ENCODE measurements at places on chromosomes 5 and 9.
A peak's percentile ranks its signal among the peaks of the same experiment; 100 is the strongest.

DNA sequence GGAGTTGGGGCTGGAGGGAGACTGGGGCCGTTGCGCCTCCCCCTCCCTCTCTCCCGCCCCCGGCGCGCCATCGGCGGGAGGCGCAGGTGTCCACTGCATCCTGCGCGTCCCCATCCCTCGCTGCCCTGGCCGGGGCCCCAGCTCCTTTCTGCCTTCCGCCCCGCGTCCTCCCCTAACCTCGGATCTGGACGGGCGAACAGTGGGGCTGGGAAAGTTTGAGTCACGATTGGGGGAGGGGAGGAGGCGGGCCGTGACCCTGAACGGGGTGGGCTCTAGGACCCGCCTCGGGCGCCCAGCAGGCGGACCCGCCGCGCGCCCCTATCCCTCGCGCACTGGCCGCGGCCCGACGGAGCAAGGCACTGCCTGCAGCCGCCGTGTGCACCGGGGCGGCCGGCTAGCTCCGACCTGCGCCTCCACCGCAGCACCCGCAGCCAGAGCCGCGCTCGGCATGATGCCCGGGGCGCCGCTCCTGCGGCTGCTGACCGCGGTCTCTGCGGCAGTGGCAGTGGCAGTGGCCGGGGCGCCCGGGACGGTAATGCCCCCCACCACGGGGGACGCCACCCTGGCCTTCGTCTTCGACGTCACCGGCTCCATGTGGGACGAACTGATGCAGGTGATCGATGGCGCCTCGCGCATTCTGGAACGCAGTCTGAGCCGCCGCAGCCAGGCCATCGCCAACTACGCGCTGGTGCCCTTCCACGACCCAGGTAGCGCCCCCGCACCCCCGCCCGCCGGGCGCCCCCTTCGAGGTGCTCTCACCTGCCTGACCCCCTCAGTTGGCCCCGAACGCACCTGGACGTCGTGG lies at the start of gene HMCN2:
TSS of gene HMCN2 (plus strand) at position 330 of the 805 bp plus-strand sequence. CDS start at position 449, 119 bp downstream.
- DNase-seq: no peak

- DNase-seq: no peak
These were observed 71.3 kb downstream of the KDM4C start for GRCh38 chr9:6829027-6829426.

- DNase-seq: no peak
These were observed 148.3 kb downstream of the GAS1 start for GRCh38 chr9:86798966-86799365.

GRCh38 chr5:132008163-132008473 lies 3.3 kb downstream of the ACSL6 start:
- no peak for DNase-seq

DNA sequence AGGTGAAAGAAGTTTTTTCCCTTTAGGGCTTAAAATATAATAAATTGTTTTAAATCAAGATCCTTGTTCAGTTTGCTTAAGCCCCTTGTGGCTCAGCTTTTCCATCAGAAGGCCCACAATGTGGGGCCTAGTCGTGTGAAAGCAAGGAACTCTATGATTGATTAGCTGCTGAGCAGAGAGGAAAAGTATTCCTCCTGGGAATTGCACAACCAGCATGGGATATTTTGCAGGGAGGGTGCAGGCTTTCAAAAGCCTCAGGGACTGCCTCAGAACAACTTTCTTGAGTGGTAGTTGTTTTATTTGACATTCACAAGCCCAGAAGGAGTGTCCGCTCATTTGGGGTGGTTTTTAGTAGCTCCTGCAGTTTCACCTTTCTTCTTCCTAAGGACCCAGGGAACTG lies 19.8 kb downstream of the TTC23L start:
- no peak for DNase-seq

DNA sequence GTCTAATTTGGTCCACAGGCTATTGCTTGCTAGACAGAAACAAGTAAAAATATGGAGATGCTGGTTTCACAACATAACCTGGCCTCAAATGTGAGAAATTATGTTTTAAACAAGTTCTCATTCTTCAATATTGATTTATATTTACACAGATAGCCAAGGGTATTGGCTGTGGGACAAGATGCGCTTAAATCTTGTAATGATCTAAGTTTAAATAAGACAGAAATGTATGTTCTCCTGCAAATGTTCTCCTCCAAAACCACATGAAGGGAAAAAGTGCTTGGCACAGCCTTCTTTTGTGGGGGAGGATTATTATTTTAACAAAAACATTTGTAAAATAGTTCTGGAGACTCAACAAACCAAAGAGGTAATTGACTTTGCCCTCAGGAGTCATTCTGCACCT lies 356.0 kb downstream of the DMAC1 start:
- no peak for DNase-seq

- DNase-seq: peak; percentile 30
These were observed 61.6 kb downstream of the FNBP1 start for GRCh38 chr9:129981180-129981907.

GRCh38 chr5:68406767-68407241 lies 191.2 kb downstream of the PIK3R1 start:
- no peak for DNase-seq

- DNase-seq: no peak
These were observed 16.6 kb downstream of the OTULINL start for GRCh38 chr5:14598225-14598624.

DNA sequence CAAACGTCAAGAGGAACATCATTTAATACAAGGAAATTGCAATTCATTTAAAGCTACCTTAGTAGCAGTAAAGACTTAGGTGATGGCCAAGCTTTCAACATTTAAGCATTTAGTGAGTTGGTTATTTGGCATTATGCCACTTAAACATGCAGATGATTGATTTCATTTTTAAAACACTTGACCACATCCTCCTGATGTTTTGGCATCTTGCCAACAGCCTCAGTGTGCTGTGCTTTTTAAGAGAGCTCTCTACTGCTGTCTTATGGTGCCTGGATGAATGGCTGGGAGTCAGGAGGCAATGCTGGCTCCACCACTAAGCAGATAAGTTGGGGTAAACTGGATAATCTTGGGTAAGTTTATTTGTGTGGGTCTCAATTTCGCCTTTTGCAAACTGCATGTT lies 364.5 kb downstream of the MAN2A1 start:
- no peak for DNase-seq

DNA sequence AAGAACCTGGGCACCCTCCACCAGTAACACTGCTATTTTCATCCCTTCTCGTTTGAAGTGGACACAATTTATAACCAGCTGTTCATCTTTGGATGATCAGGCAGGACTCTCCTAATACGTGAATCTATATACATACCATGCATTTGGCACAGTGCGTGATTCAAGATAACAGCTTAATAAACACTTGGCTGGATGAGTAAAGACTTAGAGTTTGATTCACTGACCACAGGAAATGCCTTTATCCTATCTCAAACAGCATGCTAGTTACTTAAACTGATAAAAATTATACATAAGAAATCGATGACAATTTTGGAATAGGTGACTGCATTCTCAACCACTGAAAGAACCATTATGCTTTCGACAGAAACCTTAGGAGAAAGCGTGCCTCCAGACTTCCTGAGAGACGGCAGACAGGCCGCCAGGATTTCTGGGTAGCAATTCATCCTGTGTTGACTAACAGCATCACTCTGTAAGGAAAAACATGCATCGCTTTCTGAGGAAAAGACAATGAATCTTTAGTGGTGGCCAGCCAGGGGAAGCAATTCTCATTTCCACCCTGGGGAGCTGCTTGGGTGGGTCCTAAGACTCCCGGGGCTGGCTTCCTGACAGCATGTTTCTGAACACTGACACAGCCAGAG lies 9.7 kb downstream of the MRPL36 start:
- DNase-seq: no peak

- DNase-seq: no peak
These were observed 175.7 kb downstream of the MELK start for GRCh38 chr9:36748322-36748899.

DNA sequence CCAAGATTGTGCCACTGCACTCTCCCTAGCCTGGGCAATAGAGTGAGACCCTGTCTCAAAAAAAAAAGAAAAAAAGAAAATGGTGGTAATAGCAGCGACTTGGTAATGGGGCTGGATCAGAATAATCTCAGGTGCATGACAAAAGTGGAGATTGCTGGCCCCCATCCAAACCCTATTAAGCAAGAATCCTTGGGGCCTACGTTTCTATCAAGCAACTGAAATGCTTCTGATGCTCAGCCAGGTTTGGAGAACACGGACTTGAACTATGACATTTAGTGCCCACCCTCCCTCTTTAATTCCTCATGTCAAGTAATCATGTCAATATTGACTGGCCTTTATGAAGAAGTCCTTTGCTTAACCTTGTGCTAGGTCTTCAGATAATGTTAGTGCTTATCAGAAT lies 6.6 kb downstream of the C5orf52 start:
- DNase-seq: no peak

- DNase-seq: no peak
These were observed 110.0 kb upstream of the RPS23 start for GRCh38 chr5:82388181-82388580.

- DNase-seq: no peak
These were observed 72.6 kb downstream of the OXCT1 start for GRCh38 chr5:41797662-41798061.

DNA sequence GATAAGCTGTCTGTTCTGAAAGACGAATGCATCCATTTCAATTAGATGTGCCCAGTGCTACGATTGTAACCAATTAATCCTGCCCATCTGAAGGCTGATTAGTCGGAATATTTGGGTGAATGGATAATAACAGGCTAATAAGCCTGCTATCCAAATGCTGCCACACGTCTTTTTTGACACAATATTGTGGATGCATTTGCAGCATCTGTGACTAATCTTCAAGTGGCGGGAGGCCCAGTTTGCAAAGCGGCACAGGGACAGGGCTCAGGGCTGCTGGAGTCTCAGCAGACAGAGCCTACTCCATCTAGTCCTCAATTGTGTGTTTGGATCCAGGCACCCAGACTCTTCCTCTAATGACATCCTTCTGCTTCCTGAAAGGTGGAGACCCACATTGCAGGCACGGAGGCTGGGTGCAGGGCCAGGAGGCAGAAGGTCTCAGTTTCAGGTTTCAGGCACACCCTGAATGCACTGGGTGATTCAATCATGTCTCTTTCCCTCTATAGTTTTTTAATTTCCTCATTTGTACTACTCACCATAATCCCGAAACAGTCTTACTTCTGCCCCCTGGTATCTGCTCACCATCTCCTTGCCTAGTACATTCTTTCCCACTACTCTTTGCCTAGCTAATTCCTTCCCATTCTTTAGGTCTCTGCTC lies 169.6 kb downstream of the ASTN2 start:
- DNase-seq: no peak

GRCh38 chr5:343461-344401 lies 22.2 kb downstream of the AHRR start:
- DNase-seq: no peak

- no peak for DNase-seq
These were observed 174.4 kb downstream of the MUSK start for GRCh38 chr9:110842986-110843385.

DNA sequence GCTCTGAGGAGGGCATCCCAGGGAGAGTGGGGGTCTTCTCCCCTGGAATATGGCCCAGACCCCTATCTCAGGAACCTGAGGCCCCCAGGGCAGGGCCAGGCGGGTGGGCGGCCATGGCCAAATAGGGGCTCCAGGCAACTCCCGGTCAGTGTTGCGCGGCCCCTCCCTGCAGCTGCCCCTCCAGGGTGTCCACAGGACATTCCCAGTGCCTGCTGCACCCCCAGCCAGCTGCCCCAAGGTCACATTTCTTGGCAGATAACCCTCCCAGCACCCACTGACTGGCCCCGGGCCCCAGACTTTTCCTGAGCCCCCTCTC lies 53.6 kb upstream of the EGFL7 start:
- DNase-seq: no peak

- DNase-seq: no peak
These were observed 81.5 kb downstream of the LMNB1 start for GRCh38 chr5:126858441-126858840.

GRCh38 chr5:117077142-117077541 lies 502.5 kb upstream of the SEMA6A start:
- DNase-seq: no peak

GRCh38 chr5:149018909-149019443 lies 43.9 kb downstream of the SH3TC2 start:
- DNase-seq: no peak

DNA sequence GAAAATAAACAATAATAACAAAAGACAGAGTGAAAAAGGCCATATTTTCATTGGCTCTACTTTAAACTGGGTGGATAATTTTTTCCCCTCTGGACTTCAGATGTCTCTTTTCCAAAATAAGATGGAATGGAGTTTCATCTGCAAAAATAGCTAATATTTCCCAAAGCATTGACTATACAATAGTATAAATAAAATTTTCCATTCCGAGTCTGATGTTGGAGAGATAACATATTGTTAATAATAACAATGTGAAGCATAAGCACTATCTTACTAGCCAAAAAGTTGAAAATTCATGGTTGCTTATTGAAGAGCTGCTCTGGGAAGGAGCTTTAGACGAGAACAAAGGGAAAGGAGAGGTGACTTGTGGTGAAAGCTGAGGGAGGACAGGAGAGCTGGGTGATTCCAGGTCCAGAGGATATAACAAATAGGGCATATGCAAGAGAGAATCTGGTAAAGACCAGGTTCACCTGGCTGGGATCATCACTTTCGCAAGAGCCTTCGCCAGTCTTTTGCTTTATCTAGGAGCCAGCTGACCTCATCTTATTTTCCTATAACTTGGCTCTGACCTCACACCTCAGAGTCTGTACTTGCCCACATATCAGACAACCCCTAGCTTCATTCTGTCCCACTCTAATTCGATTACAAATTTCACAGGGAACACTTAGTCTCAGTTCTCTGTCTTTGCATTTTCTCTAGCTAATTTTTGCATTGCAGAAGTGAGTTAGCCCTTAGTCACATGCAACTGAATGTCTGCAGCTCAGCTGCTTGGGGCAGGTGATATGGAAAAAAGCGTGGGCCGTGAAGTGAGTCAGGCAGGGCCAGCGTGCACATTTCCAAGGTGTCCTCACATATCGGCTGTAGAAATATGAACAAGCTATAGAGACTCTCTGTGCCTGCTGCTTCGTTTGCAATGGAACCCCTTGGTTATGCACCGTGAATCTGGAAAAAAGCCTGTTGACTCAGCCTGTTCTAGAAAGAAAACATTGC lies 7.6 kb upstream of the ZNF474 start:
- no peak for DNase-seq

DNA sequence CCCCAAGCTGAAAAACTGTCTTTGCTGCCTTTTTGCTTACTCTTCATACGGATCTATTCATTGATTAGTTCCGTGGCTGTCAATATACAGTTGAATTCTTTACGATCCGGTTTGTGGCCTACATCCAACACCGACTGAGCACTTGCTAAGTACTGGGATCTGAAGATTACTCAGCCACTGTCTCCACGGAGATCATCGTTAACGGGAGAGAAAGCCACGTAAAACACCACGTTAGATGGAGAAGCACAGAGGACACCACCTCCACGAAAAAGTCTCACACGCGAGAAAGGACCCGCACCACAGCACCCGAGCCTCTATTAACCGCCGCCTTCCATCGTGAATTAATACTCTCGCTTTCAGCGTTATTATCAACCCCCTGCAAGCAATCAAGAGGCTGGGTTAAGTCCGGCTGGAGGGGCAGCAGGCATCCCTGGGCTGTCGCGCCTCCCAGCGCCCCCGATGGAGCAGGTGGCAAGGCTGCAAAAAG lies 650 bp downstream of the ELP1 start:
- DNase-seq: peak; percentile 53

- DNase-seq: no peak
These were observed 226.4 kb downstream of the ADAMTS6 start for GRCh38 chr5:65255294-65255693.

- DNase-seq: no peak
These were observed 63.6 kb upstream of the IL12B start for GRCh38 chr5:159393854-159394274.

- DNase-seq: no peak
These were observed 17.6 kb upstream of the HEXB start for GRCh38 chr5:74667396-74667795.

- DNase-seq: no peak
These were observed 36.2 kb downstream of the CDK7 start for GRCh38 chr5:69270840-69271239.

- no peak for DNase-seq
These were observed 72.1 kb upstream of the GALNT10 start for GRCh38 chr5:154118385-154118784.
